ENCODE measurements at places on chromosomes 2 and 18. TPM values are rescaled to one million over a fixed set of nuclear protein-coding genes. Genes with fewer than 3 reads are reported as not detected.

RFX8 gene
- 0.41 TPM for total RNA-seq

DNAH6 gene
- total RNA-seq = not detected

DNA sequence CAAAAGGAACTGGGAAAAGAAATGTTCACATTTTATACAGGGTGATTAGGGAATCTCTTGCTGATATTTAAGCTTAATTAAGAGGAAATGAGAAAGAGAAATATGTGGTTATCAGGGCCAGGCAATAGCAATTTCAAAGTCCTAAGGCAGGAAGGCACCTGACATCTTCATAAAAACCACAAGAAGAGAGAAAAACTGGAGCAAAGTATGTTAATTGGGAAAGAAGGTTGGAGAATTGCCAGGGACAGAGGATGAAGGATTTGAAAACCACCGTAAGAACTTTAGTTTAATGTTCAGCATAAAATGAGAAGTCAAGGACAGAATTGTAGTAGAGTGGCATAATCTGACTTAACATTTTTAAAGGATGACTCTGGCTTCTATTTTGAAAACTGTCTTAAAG, 691.8 kb upstream of the NRXN1 start:
- no peak for DNase-seq

- no peak for DNase-seq
These were observed 5.3 kb upstream of the METTL21A start for GRCh38 chr2:207630491-207630890.

GRCh38 chr2:183935005-183935404, 663.3 kb upstream of the ZNF804A start:
- no peak for DNase-seq

All from H4 (cell line).